ENCODE measurements at places on chromosomes 5 and 9.

GRCh38 chr9:31321256-31321655 lies 1063.2 kb upstream of the ACO1 start:
- DNase-seq = no peak

GRCh38 chr9:115591584-115591984 lies 473.6 kb upstream of the TNC start:
- no peak for DNase-seq

DNA sequence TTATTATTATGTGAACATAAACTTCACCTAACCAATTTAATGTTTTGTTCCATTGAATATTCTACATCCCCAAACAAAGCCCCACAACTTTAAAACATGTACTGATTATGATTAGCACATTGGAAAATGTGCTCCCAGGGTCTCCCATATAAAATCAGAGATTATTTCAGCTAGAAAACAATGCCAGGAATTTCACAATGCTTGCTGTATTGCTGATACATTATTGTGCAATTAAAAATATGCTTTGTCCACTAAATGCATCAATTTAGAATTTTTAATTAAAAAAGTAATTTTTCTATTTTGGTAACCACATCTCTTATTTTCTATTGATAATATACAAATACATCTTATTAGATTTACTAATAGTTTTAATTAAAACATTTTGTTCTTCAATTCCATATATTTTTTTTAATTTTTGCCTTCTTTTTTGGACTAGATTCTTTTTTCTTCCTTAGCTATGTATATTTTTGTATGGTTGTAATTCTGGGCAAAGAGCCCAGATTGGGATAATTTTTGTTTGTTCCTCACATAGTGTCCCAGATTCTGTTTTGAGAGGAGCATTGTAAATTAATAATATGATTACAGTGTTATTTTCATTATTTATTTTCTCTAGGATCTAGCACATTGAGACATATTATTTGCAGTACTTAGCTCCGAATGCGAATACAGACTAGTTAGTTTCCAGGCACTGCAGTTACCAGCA lies 241.5 kb upstream of the CDH18 start:
- DNase-seq = no peak

DNA sequence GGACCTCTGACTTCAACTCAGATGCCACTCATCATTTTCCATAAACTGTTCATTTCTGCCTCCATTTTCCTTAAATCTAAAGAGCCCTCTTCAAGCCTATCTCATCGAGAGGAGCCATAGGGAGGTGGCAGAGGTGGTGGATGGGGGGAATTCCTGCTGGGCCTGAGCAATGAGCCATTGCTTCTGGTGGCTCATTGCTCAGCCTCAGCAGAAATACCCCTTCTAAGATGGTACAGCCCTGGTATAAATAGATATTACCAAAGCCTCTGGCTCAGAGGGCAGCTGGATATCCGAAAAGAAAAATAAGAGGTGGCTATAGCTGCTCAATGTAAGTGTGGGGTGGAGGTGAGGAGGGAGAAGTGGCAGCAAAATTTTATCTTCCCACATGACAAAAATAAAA lies 313.5 kb downstream of the CAAP1 start:
- DNase-seq = no peak

- no peak for DNase-seq
These were observed 36.8 kb downstream of the PIP5K1B start for GRCh38 chr9:68741704-68742332.

- DNase-seq = no peak
These were observed 53.5 kb upstream of the ABL1 start for GRCh38 chr9:130781569-130781968.

- no peak for DNase-seq
These were observed 42.2 kb upstream of the TUT7 start for GRCh38 chr9:86396412-86396811.

- no peak for DNase-seq
These were observed 97.8 kb downstream of the TSSK1B start for GRCh38 chr5:113336975-113337374.

DNA sequence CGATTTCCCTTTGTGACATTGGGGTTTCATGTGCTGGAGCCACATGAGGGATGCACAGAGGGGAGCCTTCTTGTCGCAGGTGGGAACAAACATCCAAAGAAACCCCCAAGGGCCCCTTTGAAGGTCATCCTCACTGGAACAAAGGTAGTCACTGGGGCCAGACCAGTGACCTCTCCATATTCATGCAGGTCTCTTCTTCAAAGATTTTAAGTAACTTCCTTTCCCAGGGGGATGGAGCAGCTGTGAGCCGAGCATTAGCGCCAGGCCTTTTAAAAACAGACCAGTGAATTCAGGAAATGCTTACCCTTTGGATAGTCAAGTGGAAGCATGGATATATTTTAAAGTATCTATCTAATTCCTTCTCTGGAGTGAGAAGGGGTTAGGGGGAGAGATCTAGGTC lies 33.0 kb downstream of the DAPK1 start:
- no peak for DNase-seq

GRCh38 chr9:35453786-35454185 lies 36.1 kb upstream of the RUSC2 start:
- DNase-seq = no peak

All from stimulated activated CD4-positive, alpha-beta T cell treated with anti-CD3 and anti-CD28 coated beads, Interleukin-1b, Interleukin-23, amount 100 ng/mL, for 1 hour (primary cell).